ENCODE measurements at places on chromosomes 3 and 15.

GRCh38 chr15:58380280-58380945 lies 51.4 kb upstream of the LIPC start:
- DNase-seq = no peak

DNA sequence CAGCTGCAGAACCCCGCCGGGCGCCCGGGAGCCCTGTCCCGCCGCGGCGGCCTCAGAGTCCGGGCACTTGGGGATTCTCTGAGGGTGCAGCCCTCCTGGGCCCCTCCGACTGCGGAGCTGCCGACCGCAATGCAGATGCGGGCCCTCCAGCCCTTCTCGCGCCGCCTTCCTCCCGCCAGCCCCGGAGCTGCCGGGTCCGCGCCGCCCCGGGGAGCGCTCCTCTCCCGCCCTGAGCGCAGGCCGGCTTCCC lies 320 bp upstream of the ACAN start:
- no peak for DNase-seq

DNA sequence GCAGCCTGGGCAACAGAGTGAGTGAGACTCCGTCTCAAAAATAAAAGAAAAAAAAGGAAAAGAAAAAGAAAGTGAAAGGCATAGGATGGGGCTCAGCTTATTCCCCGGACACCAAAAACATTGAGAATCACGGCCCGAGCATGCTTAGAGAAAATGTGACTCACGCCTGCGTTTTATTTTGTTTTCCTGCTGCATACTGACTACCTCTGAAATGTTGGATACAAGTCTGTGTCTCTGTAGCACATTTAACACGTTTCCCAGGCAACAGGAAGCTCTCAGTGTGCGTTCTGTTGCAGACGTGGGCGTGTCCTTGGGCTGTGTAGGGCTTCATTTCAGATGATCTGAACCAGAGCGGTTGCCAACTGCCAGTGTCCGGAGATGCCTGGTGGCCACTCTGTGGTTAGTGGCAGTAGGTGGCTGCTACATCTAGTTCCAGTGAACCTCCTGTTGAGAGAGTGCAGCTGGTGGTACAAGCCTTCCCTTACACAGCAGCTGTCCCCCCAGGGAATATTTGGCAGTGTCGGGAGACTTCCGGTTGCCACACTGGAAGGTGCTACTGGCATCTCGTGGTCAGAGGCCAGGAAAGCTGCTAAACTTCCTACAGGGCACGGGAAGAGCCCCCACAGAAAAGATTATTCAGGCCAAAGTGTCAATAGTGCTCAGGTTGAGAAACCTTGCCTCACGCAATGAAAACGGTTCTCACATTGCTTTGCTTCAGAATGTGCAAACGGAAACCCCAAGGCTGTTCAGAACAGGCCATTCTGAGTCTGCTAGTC lies 3.0 kb downstream of the SLC51A start:
- peak; percentile 71 for DNase-seq

- no peak for DNase-seq
Observed at GRCh38 chr15:41982133-41982930, 10.0 kb upstream of the EHD4 start.

DNA sequence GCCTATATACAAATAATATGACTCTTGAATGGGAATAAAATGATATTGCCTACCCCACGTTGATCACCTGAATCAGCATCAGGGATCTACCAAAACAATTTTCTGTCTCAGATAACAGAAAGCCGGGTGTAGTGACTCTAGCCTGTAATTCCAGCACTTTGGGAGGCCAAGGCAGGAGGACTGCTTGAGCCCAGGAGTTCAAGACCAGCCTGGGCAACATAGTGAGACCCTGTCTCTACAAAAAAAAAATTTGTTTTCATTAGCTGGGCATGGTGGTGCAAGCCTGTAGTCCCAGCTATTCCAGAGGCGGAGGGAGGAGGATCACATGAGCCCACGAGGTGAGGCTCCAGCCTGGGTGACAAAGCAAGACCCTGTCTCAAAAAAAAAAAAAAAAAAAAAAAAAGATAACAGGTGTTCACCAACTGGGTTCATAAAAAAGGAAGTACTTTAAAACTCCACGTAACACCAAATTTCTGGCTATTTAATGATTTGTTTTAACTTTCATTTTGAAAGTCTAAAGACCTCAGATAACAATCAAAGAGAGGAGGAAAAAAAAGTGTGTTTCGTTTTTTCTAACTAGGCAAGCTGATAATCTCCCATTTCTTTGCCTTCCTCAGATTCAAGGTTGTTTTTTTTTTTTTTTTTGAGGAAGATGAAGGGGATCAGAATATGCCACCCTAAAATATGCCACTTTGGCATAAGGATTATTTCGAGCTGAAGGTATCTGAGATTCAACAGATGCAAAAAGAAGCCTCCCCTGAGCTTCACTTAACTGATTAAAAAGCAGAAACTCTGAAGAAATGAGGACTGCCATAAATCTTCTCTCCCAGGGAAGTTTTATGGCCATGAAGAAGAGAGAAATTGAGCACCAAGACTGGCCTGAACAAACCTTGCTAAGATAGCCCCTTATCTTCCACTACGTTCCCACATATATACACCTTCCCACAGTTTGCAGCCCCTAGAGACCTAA lies 44.1 kb downstream of the TRANK1 start:
- DNase-seq = no peak
